Psoas muscle (tissue), 8 donors: ENCODE measurements at places on chromosomes 4 and X. TPM values are rescaled to one million over a fixed set of nuclear protein-coding genes. Genes with fewer than 3 reads are reported as not detected.

The NPY5R gene
- not detected for total RNA-seq

The SLC6A8 gene
- total RNA-seq: 82.2 TPM

GRCh38 chr4:187798385-187798784, 197.2 kb upstream of the ZFP42 start:
- no peak for DNase-seq

DNA sequence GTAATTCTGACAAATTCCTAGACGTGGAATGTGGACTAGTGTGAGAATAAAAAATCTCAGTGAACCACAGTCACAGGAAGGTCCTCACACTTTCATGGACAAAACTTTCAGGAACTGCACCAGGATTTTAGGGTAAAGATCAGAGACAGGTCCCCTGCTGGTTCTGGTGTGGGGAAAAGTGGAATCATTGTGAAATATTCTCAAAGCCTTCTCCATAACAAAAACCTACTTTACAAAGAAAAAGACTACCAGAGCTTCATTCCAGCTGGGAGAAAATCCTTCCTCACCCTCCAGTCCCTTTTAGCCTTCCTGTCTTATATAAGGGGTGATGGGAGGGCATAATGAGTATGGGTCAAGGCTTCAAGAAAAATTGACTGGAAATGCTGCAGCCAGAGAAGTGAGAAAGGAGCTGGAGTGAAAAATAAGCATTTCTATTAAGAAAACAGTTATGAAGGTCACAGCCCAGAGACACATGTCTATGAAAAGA, 325.8 kb downstream of the ARAP2 start:
- no peak for DNase-seq

The SLC6A14 gene
- not detected for total RNA-seq

GRCh38 chr4:98352396-98352795, 91.2 kb downstream of the RAP1GDS1 start:
- no peak for DNase-seq

DNA sequence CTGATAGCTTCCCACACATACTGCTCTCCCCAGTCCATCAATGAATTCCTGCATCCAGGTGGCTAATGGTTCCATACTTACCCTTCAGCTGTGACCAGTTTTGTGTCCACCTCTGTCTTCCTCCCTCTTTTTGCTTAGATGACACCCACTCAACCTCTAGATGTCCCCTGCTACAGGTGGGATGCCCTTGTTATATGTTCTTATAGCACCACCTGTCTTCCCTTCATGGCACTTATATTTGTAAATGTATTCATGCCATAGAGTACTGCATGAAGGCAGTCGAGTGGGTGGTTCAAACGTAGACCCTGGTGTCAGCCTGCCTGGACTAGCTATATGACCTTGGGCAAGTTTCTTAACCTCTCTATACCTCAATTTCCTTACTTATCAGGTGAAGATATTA, 6.5 kb upstream of the USP46 start:
- no peak for DNase-seq

DNA sequence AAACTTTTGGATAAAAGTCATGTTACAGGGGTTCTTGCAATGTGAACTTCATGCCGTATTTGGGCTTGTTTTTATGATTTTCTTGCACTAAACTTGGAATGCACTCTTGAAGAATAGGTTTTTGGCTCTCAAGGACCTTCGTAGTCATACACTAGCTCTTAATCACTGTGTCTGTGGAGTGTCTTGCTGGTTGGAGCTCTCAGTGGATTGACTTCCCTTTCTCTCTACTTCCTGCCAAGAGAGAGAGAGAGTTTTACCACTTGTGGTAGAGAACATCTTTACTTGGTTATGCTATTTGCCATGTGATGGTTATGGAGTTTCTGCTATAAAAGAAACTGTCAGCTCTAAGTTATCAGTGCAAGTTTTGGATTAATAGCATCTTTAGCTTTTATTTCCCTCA, 112.4 kb downstream of the BMPR1B start:
- no peak for DNase-seq

The ITM2A gene
- 19.9 TPM for total RNA-seq

DNA sequence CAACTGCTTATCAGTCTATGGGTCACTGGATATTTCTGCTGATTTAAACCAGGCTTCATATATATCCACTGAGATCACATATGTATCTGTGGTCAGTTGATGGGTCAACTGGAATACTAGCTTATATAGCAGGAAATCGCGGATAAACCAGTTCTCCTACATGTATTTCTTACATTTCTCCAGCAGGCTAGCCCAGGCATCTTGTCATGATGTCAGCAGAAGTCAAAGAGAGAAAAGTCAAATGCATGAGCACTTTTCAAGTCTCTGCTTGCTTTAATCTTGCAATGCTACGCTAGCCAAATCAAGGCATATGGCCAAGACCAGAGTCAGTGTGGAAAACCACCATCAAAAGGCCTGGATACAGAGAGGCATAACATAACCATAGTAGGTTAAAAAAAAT, 1008.8 kb upstream of the DIAPH2 start:
- DNase-seq: no peak

- DNase-seq: peak; percentile 49
Measured at GRCh38 chr4:42151568-42152506, 618 bp downstream of the BEND4 start.

DNA sequence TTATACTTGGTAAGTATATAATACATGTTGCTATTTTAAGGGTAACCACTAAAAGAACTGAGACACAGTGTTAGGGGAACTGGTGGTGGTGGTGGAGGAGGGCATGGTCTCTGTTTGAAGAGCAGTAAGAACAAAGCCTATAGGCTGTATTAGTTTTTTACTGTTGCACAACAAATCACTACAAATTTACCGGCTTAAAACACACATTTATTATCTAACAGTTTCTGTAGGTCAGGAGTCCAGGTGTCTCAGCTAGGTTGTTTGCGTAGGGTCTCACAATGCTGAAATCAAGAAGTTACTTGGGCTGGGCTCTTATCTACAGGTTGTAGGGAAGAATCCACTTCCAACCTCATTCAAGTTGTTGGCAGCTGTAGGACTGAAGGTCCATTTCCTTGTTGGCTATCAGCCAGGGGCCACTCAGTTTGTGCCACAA, 52.6 kb downstream of the CASK start:
- no peak for DNase-seq

GRCh38 chr4:54227256-54228055, 1.6 kb upstream of the PDGFRA start:
- DNase-seq: no peak

The MAGEA1 gene
- not detected for total RNA-seq

GRCh38 chr4:54189140-54189539, 40.0 kb upstream of the PDGFRA start:
- DNase-seq: no peak

DNA sequence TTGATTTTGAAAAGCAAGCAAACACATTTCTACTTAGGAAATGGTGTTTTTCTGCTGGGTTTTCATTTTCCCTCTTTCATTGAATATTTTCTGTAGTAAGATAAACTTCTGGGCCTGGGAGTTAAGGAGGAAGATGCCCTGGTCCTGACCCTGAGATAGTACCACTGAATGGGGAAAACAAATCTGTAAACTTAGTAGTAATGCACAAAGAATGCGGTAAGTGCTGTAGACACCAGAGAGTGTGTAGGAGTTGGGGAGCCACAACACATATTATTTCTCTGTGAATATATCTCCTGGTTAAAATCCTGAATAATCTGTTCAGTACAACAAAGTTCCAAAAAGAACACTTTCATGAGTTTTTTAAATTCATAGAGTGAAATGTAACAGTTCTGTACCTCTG, 178.3 kb downstream of the MAPK10 start:
- DNase-seq: no peak

- no peak for DNase-seq
Measured at GRCh38 chrX:6131287-6131686, 97.4 kb downstream of the NLGN4X start.

The CD38 gene
- total RNA-seq: 5.3 TPM

GRCh38 chrX:37350034-37350365, 836 bp downstream of the PRRG1 start:
- DNase-seq: no peak

DNA sequence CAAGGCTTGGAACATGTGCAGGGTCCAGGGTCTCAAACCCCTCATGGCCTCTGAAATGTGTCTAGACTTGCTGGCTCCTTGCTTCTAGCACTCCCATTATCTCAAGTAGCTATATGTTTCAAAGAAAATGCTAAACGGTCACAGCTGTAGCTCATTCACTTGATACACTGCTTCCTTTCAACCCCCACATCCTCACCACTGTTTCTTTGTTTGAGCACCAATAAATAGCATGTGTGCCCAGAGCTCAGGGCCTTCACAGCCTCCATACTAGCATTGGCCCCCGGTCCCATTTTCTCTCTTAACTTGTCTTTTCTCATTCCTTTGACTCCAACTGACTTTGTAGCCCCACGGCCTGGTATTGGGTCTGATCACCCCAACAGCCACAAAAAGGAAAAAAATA, 801.8 kb downstream of the STIM2 start:
- no peak for DNase-seq

The MAGEA9B gene
- not detected for total RNA-seq

The PRSS12 gene
- 0.24 TPM for total RNA-seq

GRCh38 chr4:31657859-31658570, 937.8 kb downstream of the PCDH7 start:
- DNase-seq: no peak

- peak; percentile 16 for DNase-seq
Measured at GRCh38 chr4:25769251-25769650, 93.5 kb downstream of the SEL1L3 start.

DNA sequence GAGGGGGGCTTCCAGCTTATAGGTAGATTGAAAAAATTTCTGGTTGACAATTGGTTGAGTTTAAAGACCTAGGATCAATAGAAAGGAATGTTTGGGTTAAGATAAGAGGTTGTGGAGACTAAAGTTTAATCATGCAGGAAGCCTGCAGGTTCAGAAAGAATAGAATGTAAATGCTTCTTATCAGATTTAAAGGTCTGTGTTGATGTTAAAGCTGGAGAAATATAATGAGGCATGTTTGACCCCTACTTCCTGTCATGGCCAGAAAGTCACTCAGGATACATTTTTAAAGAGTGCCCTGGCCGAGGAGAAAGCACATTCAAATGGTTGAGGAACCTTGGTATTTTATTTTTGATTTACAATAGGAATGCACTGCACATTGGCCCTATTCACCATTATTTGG, 3.9 kb upstream of the RRAGB start:
- no peak for DNase-seq

The TREX2 gene
- 0.56 TPM for total RNA-seq

- DNase-seq: no peak
Measured at GRCh38 chrX:109954955-109955354, 48.0 kb upstream of the TMEM164 start.

- no peak for DNase-seq
Measured at GRCh38 chr4:61795998-61796397, 595.9 kb downstream of the ADGRL3 start.

DNA sequence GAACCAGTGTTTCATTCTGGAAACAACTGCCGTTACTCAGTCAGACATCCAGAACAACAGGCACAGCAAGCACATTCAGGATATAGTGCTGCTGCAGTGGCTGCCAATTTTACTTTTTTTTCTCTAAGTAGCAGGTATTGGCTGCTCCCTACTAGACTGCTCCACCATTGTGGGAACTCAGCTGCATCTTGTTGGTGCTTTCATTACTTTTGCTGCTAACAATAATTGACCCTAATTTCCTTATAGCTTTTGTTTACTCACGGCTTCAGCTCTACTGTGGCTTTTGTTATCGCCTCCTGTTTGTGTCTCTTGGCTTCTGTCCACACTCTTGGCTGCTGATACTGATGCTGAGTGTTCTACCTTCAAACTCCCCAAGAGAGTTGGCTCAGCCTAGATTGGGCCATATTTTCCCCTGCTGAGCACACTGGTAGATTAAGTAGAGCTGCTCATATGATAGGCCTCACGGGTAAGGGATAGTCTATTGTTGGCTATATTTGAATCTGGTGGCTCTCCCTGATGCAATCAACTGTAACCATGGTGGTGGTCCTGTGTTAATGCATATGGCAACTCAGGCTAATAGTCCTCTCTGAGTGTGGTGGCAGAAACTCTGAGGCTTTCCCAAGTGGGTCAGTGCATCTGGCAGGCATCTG, 44.5 kb upstream of the IL2 start:
- DNase-seq: no peak
